ENCODE measurements at places on chromosomes 1 and 21.

GRCh38 chr1:18217398-18218043, 109.9 kb downstream of the IGSF21 start:
- DNase-seq: no peak

GRCh38 chr1:81880781-81881180, 80.0 kb downstream of the ADGRL2 start:
- DNase-seq: no peak

DNA sequence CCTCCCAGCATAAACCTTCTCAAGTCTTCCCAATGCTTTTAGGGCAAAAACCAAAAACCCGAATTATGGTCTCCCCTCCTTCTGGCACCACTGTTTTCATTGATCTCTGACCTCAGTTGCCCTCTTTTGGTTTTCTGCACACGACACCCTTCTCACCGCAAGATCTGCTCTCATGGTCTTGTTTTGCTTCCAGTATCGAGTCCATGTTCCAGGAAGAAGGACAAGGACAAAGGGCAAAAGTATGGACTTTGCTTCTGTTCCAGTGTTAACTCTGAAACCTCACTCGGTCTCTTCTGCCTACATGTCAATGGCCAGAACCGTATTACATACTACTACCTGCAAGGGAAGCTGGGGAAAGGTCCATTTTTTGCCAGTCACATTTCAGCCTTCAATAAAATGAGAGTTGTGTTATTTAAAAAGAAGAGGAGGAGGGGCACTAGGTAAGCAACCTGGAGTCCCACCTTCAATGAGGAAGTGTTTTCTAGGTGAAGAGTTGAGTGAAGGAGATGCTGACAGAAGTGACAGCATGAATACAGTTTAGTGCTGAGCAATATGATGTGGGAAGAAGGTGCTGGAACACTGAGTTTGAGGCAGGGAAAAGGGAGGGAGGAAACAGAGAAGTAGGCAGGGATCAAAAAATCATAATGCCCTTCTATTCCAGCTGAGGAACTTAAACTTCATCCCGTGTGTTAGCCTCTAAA, 183.4 kb downstream of the FGGY start:
- no peak for DNase-seq

GRCh38 chr21:45853703-45854342, 127.7 kb upstream of the COL6A1 start:
- no peak for DNase-seq

DNA sequence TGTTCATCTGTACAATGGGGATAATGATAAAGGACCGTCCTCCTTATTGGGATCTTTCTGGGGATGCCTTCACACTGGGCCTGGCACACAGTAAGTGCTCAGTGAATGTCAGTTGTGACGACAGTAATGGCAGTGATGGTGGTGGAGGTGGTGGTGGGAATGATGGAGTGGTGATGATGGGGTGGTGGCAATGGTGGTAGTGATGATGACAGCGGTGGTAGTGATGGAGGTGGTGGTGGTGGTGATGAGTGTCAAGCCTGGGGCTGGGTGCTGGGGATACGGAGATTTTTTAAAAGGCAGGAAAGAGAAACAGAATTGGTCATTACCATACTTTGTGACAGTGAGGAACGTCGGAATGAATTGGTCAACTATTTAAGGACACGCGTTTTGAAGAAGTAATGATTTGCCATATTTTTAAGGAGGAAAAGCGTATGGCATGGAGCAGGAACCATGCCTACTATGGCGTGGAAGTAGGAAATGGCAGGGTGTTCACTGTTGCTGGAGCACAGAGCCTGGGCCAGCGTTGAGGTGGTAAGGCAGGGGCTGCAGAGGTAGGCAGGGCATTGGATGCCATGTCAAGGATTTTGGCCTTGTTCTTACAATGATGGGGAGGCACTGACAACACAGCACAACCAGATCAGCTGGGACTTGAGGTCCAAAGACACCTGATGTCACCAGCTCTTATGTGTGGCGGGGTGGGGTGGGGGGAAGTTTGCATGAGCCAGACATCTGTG, 128.7 kb downstream of the ACTL8 start:
- DNase-seq: no peak

- DNase-seq: no peak
Measured at GRCh38 chr1:183093786-183094298, 70.6 kb downstream of the LAMC1 start.

GRCh38 chr21:43315244-43316137, 111.4 kb downstream of the SIK1 start:
- no peak for DNase-seq

- no peak for DNase-seq
Measured at GRCh38 chr1:41698916-41699860, 214.7 kb upstream of the EDN2 start.

GRCh38 chr1:225748529-225748928, 29.1 kb upstream of the SRP9 start:
- no peak for DNase-seq

GRCh38 chr1:166907051-166907450, 31.0 kb upstream of the TADA1 start:
- DNase-seq: no peak

DNA sequence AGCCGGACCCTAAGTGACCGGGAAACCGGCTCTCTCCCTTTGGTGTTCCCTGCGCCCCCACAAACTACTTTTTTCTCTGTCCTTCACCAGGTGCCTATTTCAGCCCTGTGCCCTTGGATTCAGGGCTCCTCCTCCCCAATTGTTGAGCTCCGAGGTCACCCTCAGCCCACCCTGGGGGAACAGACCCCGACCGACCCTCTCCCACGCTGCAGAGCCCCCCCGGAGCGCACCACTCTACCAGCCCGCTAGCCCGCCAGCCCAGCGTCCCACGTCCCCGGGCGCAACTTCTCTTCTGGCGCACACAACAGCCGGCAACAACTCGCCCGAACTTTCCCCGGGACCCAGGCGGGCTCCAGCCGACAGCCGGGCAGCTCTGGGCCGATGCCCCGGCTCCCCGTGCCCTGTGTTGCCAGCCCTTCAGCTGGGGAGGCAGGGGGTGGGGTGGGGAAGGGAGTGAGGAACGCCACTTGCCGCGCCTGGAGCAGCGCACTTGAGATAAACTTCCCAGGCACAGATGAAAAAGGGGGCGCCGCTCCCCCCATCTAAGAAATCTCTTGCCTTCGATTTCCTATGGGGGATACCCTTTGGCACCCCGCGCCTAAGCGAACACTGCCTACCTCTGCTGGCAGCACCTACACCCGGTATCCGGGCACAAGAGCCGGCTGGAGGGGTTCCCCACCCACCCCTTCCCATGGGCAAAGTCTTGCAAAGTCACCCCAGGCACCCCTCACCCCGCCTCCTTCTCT, 997 bp downstream of the CASZ1 start:
- no peak for DNase-seq

DNA sequence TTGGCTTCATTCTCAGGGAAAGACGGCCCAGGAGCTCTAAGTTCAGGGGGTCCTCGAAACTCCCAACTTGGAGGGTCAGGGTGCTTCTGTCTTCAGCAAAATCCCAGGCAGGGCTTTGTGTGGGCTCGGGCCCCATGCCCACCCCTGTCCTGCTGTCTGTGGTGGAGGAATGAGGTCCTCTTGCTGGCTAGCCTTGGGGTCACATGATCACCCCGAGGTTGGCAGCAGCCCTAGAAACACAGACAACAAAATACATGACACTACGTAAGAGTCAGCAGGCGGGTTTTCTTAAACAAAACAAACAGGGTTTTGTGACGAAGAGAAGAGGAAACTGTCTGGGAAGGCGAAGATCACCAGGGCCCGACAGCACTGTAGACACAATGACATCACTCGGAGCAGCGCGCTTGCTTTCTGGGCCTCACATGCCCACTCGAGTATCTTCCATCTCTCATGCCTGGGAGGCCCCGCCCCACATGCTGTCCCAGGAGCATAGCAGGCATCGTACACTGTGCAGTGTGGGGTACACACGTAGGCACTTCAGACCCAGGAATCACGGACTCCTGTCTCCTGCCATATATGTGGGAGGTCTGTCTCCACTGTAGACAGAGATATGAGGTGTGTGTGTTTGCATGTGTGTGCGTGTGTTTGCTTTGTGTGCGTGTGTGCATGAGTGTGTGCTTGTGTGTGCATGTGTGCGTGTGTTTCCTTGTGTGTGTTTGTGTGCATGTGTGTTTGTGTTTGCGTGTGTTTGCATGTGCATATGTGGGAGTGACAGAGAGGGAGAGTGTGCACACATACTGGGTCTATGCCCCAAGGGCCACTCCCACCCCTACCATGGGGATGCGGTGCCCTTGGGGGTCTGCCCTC, 94.7 kb downstream of the SIK1 start:
- no peak for DNase-seq

DNA sequence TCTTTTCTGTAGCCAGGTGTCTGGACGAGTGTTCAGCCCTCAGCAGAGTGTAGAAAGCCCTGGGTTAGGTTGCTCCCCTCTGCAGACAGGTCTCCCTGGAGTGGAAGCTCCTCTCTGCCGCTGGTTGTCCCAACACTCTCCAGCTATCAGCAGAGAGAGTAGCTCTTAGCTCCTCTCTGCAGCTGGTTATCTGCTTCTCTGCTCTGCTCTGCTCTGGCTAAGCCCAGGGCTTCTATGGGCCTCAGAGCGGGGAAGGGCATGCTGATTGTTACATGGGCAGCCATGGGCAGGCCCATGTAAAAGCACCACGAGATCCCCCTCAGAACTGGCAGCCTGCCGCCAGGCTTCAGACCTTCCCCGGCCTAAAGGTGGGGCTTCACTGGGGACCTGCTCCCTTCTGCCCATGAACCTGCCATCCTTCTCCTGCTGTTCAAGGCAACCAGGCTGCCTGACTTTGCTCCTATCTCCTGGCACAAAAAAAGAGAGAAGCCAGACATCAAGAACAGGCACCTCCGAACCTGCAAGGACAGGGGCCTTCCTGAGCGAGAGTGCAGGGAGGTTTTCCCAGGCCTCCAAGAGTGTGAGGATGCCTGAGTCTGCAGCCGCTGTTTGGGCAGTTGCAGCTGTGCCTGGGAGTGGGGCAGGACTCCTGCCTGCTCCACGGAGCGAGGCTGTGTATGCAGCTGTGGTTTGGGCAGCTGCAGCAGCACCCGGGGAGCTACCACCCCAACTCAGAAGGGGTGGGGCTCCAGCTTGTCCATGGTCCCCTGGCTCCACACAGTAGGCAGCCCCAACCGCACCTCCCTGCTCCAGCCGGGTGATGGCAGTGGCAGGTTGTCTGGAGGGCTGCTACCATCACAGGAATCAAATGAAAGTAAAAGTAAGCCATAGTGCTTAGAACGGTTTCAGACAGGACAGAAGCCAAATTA, 973.7 kb downstream of the LTN1 start:
- no peak for DNase-seq

DNA sequence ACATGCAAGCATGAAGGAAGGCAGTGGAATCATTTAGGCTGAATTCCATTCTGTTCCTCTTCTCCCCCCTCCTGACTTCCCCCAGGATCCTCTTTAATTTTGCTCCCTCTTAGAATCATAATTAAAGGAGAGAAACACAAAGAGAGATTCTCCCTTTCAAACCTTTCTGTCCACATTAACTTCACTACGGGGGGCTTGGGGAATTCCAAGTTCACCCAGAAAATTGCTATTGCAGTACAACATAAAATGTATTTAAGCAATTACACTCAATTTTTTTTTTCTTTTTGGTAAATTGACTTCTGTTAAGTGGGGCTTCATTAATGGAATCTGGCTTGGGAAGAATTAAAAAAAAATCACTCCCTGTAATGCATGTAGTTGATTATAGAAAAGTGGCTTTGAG, 13.4 kb upstream of the HMGB4 start:
- DNase-seq: no peak

- no peak for DNase-seq
Measured at GRCh38 chr1:7097938-7098592, 312.8 kb downstream of the CAMTA1 start.

GRCh38 chr1:211648336-211648735, 27.1 kb downstream of the NEK2 start:
- no peak for DNase-seq

GRCh38 chr1:44433209-44433608, 28.2 kb downstream of the RNF220 start:
- no peak for DNase-seq

DNA sequence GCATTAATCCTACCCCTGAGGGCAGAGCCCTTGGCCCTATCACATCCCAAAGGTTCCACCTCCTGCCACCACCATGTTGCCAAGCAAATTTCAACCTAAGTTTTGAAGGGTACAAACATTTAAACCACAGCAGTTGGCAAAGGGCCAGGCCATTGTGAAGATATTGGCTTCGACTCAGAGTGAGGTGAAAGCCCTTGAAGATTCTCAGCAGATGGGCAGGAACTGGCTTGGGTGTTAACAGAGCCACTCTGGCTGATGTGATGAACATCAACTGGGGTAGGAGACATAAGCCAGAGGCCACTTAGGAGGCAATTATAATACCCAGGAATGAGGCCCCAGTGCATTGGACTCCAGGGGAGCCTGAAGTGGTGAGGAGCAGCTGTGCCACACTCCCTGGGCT, 207.7 kb upstream of the KAZN start:
- DNase-seq: no peak

DNA sequence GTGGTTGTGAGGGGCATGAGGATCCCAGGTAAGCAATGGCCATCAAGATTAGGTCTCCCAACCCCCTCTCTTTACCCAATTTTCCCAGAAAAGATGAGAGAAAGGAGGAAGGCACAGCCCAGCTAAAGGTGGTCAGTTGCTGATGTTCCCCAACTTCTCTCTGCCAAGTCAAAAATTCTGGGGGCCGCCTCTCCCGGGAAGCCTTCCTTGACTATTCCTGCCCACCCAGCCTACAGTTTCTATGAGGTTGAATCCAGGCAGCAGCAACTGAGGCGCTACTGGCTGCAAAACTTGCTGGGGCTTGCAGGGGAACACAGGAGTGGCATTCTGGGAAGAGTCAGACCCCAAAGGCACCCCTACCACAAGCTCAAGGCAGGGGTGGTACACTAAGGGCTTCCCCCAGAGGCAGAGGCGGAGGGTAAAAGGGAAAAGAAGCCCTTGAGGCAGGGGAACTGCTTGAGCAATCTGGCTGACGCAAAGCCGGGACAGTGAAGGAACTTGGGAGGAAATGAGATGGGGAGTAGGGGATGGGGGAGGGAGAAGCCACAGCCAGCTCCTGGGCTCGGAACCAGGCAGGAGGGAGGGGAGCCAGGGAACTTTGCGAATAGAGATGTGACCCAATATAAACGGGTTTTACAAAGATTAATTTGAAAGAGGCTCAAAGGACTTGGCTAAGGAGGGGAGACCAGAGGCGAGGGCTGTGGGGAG, 31.2 kb downstream of the SDC3 start:
- no peak for DNase-seq

- DNase-seq: no peak
Measured at GRCh38 chr1:165073185-165074007, 283.1 kb downstream of the LMX1A start.

GRCh38 chr1:154717528-154717924, 109.5 kb upstream of the ADAR start:
- no peak for DNase-seq

All from activated CD4-positive, alpha-beta T cell treated with anti-CD3 and anti-CD28 coated beads for 24 hours (primary cell).